ENCODE measurements at places on chromosomes 7 and 10.

- no peak for DNase-seq
These were observed 540.1 kb upstream of the FZD8 start for GRCh38 chr10:36182179-36182566.

DNA sequence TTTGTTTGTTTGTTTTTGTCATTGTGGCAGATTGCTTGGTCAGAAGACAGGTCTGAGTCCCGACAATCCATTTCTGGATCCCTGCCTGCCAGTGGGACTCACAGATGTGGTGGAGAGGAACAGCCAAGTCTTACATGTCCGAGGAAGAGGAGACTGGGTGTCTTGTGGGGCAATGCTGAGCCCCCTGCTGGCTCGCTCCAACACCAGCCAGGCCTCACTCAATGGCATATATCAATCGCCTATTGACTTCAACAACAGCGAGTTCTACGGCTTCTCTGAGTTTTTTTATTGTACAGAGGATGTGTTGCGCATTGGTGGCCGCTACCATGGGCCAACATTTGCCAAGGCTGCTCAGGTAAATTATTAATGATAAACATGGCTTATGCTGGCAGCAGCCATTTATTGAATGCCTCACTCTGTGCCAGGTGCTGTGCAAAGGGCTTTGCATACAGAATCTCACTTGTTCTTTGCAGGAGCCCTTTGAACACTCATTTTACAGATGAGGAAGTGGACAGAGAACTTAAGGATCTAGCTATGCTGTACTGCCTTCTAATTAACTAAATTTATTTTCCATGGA is 33.3 kb downstream of the COX15 start:
- DNase-seq: no peak

GRCh38 chr10:21496343-21497176 is 28.9 kb downstream of the SKIDA1 start:
- peak; percentile 77 for DNase-seq

DNA sequence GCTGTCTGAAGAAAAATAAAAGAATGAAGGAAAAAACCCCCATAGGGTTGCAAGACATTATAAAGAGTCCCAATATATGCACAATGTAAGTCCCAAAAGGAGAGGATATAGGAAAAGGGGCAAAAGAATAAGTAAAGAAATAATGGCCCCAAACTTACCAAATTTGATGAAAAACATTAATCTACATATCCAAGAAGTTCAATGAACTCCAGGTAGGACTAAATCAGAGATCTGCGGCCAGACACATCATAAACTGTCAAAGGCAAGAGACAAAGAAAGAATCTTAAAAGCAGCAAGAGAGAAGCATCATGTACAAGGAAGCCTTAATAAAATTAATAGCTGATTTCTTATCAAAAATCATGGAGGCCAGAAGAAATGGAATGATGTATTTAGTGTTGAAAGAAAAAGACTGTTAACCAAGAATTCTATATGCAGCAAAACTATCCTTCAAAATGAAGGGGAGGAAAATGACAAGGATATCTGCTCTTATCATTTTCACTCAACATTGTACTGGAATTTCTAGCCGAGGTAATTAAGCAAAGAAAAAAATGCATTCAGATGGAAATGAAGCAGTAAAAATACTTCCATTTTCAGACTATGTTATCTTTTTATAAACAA is 95.7 kb upstream of the GLI3 start:
- DNase-seq: no peak

DNA sequence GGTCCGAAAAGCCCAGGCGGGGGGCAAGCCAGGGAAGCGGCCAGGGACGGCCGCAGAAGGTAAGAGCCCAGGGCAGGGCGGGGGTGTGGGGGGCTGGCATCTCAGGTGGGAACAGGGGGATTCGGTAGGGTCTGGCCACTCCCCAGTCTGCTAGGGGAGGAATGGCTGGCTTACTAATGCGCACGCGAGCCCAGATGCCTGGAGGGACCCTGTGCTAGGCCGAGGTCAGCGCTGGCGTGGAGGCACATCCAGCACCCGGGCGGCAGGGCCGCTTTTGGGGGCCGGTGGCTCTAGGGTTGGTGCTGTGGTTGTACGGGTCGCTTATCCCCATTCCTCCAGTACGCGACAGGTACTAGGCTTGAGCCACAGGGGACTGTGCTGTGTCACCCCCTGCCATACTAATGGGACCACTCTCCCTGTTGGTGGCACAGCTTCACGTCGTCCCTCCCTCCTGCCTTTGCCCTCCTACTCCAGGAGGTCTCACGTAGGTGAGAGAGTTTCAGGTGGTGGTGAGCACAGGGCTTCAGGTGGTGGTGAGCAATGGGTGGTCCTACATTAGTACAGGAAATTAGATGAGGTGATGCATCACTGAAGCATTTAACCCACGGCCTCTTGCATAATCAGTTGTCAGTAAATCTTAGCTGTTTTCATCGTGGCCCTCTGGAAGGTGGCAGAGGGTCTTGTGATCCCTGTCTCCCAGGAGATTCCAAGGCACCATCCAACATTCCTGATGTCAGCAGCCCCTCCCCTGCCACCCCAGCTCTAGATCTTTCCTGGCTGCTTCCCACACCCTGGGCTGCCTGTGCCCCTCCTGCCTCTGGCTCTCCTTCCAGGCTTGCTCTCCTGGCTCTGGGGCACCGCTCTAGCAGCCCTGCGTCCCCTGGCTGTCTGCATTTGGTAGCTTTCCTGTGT is 971 bp downstream of the AEBP1 start:
- no peak for DNase-seq

DNA sequence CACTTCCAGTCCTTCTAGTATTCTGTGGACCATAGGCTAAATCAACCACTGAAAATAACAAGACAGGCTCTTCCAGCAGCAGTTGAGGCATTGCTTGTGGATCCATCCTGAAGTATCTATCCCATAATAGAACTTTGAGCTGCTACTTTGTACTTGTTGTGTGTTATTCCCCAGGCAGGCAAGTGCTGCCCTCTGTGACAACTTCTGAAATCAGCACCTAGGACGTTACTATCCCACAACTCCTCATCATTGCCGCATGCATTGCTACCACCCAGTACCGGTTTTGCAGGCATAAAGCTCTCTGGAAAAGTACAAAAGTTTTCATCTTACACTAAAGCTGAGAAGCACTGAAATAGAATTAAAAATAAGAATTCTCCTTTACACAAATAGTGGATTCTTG is 145.3 kb downstream of the HTR7 start:
- DNase-seq: no peak

DNA sequence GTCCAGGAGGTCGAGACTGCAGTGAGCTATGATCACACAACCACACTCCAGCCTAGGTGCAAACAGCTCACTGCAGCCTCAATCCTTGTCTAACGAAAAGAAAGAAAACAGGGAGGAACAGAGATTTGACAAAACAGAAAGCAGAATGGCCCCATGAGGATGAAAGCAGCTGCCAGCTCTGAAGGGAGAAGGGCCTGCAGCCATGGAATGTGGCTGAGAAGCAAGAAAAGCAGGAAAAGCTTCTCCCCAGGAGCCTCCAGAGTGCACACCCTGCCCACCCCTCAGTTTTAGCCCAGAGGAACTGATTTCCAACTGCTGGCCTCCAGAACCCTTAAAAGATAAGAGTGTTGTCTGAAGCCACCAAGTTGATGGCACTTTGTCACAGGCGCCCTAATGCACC is 13.0 kb downstream of the ESYT2 start:
- no peak for DNase-seq

GRCh38 chr10:5600908-5601307 is 65.5 kb downstream of the ASB13 start:
- no peak for DNase-seq

GRCh38 chr7:37448011-37448635 is 541 bp downstream of the ELMO1 start:
- no peak for DNase-seq

DNA sequence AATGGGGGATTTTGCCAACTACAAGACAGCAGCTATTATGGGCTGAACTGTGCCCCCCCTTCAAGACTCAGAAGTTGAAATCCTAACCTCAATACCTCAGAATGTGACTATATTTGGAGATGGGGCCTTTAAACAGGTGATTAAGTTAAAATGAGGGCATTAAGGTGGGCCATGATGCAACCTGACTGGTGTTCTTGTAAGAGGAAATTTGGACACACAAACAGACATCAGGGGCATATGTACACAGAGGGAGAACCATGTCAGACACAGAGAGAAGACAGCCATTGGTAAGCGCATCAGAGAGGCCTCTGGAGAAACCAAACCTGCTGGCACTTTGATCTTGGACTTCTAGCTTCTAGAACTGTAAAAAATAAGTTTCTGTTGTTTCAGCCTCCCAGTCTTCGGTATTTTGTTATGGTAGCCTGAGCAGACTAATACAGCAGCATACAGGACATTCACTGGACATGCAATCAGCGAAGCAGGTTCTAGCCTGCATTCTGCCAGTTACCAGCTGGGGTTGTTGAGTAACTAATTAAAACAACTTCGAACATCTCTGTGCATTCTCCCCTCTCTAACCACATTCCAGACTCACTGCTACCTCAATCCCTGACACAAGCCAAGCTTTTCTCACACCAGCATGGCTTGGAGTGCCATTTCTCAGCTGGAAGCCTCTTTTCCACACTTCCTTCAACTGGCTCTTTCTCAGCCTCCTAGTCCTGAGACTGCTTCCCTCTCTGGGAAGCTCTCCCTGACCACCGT is 141.4 kb downstream of the DOCK4 start:
- no peak for DNase-seq

- DNase-seq: no peak
These were observed 96.0 kb downstream of the SAMD9 start for GRCh38 chr7:93021748-93022147.

- DNase-seq: peak; percentile 61
These were observed 701.4 kb upstream of the COBL start for GRCh38 chr7:52017802-52018679.

DNA sequence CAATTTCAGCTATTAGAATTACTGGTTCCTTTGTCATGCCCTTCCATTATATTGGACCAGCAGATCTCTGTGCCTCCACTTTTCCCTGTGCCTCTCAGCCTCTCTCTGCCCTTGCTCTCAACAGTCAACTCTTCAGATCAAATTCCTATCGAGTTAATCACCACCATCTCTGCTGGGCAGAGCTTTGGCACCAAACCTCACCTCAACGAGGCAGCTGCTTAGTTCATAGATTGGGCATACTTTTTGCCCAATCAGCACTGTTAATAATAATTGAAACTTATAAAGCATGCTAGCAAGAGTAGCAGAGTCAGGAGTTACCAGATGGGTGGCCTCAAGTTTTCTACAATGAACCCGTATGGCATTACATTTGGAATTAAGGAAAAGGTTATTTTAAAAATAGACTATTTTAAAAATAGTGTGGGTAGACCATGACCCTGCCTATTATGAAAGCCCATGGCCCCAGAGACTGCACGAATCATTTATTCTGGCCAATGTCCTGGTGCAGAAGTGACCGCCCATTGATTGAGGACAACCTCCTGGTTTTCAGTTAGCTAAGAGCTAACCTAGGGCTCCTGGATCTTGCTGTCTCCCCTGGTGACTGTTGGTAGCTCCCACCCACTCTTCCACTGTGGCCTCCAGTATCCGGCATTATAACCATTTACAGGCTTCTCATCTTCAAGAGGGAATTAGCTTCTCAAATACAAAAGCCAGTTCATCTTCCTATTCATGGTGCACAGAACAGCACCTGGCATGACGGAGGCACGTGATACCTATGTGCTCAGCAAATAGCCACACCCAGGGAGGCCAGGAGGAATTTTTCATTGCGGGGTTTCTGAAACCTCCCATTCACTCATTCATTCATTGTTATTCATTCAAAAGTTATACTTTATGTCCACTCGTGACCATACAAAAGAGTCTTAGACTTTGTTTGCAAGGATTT is 265.4 kb downstream of the INHBA start:
- DNase-seq: no peak

- no peak for DNase-seq
These were observed 73.1 kb upstream of the HPS1 start for GRCh38 chr10:98519841-98520240.

DNA sequence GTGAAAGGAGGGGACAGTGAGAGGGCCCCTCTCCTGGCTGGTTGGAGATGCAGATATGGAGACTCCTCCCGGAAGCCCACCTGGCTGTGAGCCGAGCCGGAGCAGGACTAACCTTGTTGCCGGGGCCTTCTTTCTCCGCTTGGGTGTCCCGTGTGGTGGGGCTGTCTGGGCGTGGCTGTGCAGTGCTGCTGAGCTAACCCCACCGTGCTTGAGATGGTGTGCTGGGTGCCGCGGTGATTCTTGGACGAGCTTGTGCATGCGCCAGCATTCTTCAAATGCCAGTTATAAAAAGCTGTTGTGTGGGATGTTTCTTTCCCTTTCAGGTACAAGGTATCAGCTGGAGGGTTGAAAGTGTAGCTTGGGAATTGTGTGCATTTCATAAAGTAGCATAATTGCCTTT is 48.8 kb downstream of the DAGLB start:
- no peak for DNase-seq

- DNase-seq: peak; percentile 78
These were observed 1.5 kb downstream of the STX1A start for GRCh38 chr7:73717991-73718405.

GRCh38 chr10:6014241-6014761 is 37.0 kb upstream of the IL15RA start:
- no peak for DNase-seq

- no peak for DNase-seq
These were observed 386 bp upstream of the EIF4EBP2 start for GRCh38 chr10:70403483-70404035.
